ENCODE measurements at places on chromosomes 5 and 9. TPM values are rescaled to one million over a fixed set of nuclear protein-coding genes. Genes with fewer than 3 reads are reported as not detected.

CBY3 gene
- total RNA-seq: not detected

SOX30 gene
- 0.09 TPM for total RNA-seq

DNA sequence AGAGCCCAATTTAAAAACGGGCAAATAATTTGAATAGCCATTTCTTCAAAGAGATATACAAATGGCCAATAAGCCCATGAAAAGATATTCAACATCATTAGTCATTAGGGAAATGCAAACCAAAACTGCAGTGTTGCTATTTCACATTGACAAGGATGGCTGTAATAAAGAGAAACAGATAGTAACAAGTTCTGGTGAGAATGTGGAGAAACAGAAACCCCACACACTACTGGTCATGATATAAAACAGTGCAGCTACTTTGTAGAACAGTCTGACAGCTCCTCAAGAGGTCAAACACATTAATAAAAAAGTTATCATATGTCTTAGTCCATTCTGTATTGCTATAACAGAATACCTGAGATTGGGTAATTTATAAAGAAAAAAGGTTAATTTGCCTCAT lies 237.0 kb upstream of the GRAMD2B start:
- DNase-seq: no peak

- DNase-seq: no peak
Observed at GRCh38 chr5:72356361-72356760, 36.2 kb downstream of the PTCD2 start.

DNA sequence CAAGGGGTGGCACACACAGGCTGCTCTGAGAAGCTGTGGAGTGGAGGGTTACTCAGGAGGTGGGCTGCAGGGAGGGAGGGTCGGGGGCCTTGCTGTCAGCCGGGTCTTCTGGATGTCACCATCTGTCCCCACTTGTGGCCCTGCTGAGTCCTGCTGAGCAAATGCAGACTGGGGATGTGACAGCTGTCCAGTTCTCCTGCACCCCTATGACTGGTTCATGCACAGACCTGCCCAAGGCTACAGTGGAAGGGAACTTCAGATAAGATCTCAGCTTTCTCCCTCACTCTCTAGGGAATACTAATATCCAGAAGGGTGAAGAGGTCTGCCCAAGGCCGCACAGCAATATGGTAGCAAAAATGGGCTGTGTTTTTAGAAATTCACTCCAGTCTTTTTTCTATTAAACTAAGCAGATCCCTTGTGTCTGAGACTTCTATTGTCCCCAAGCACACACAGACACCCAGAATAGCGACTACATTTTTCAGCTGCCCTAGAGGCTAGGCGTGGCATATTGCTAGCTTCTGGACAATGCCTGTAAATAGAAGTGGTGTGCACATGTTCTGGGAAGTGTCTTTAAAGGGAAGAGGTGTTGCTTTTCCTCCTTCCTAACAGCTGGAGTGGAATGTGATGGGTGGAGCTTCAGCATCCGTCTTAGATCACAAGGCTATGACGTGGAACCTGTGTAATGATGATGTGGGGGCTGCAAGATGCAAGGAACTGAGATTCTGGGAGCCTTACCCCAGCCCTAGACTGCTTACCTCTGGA lies 51.1 kb upstream of the TBC1D2 start:
- no peak for DNase-seq
